ENCODE measurements at places on chromosomes 16 and 17.

GRCh38 chr17:69630056-69630635 lies 215.6 kb downstream of the MAP2K6 start:
- DNase-seq = no peak

- no peak for DNase-seq
These were observed 1.2 kb upstream of the CES1 start for GRCh38 chr16:55834049-55834448.

GRCh38 chr16:75379911-75380847 lies 53.1 kb downstream of the CFDP1 start:
- no peak for DNase-seq

DNA sequence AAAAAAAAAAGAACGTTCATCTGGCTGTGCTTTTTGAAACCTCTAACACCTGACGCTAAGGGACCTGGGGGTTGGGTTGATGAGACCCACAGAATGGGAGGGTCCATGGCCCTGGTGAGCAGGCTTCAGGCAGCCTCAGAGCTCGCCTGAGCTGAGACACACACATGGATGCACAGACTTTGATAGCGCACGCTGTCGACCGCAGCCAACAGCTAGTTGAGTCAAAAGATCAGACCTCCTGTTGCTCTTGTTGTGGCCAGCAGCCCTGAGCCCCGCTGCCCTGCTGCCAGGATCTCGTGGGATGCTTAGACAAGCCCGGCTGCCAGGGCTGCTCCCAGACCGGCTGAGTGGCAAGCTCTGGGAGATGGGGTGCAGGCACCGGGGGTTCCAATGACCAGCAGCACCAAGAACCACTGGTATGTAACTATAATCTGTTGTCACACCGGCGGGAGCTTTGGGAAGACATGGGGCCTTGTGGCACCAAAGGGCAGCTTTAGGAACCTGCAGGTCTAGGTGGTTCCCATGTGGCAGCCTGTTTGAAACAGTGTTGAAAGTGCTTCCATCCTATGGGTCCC lies 20.0 kb upstream of the MEAK7 start:
- DNase-seq = no peak

DNA sequence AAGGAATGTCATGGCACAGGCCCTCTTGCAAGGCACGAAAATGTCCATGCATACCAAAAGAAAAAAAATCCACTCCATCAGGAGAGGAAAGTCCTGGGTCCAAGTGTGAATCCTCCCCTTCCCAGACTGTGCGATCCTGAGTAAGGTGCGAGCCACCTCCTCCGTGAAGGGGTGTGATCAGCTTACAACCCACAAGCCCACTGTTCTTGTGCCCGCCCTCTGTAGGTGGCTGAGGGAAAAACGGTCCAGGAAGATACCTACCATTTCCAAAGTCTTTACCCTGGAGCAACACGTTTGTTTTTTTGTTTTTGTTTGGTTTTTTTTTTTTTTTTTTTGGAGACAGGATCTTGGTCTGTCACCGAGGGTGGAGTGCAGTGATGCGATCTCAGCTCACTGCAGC lies 116.5 kb downstream of the ZNF423 start:
- no peak for DNase-seq

DNA sequence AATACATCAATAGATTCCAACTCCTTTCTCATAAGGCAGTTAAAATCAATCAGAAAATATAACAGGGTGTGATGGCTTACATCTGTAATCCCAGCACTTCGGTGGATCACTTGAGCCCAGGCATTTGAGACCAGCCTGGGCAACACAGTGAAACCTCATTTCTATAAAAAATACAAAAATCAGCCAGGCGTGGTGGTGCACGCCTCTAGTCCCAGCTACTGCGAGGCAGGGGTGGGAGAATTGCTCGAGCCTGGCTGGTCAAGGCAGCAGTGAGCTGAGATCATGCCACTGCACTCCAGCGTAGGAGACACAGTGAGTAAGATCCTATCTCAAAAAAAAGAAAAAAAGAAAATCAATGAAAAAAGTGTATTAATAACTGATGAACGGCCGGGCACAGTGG lies 258.6 kb downstream of the NTN1 start:
- DNase-seq = no peak

DNA sequence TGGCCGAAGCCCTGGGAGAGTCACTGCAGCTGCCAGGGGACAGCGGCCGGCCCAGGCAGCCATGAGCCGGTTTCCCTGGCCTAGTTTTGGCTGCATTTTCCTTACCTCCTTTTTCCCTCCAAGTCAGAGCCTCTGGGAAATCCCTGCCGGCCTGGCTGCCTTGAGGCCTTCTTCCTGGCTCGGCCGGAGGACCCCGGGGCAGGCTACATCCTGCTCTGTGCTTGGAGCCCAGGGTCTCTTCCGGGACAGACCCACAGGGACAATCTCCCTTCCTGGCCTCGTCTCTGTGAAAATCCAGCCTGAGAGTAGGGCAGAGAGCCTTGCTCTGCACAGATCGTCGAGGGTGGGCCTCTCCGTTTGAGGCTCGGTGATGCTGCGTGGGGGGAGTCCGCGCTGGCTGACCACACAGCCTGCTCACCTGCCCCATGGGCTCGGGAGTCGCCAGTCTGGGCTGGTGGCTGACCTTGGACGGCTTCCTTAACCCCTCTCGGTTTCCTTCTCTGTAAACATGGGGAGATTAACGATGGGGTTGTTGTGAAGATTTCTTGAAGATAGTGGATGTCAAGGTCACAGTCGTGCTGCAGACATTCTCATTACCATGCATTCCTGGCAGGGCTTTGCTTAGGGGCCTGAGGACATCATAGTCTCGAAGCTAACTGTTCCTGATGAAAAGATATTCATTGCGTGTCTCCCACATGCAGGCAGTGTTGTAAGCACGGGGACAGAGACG lies 34.8 kb upstream of the CIBAR2 start:
- DNase-seq = no peak

- DNase-seq = no peak
These were observed 17.2 kb downstream of the ADAM11 start for GRCh38 chr17:44775838-44776621.

- DNase-seq = no peak
These were observed 328.3 kb downstream of the FOXL1 start for GRCh38 chr16:86906623-86907022.

DNA sequence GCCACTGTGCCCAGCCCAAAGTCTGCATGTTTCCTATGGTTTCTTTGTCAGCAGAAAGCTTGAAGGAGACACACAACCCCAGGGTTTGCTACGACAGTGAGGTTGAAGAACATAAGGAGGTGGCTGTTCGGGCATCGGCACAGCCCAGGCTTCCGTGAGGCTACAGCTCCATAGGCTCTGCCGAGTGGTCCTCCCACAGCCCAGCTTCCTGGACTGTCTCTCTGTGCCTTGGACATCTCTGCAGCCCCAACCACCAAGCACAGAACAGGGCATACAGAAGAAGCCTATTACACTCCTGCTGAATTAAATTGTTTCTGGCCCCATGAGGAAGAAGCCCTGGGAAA lies 3.2 kb upstream of the HAP1 start:
- DNase-seq = no peak

GRCh38 chr17:65467156-65467555 lies 94.3 kb downstream of the AXIN2 start:
- no peak for DNase-seq

- no peak for DNase-seq
These were observed 399.7 kb downstream of the XYLT1 start for GRCh38 chr16:17070882-17071592.

DNA sequence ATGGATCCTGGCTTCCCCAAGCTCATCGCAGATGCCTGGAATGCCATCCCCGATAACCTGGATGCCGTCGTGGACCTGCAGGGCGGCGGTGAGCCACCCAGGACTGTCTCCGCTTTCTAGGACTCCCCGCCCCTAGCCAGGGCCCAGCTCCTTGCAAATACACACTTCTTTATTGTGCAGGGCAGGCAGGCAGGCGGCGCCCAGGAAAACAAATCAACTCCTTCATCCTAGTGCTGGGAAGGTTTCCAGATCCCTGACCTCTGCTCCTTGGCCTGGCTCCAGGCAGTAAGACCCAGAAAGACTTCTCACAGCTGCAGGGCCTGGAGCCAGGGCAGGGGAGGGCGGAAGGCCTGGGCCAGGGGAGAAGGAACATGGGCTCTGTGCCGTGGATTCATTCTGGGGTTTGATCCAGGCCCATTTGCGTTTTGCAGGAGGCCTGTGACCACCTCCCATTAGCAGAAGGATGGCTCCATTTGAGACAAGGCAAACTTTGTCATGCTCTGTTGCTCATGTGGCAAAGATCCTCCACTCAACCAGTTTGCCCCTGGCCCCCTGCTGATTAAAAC lies 6.0 kb upstream of the LPCAT2 start:
- peak; percentile 97 for DNase-seq

GRCh38 chr17:69480245-69480644 lies 65.7 kb downstream of the MAP2K6 start:
- DNase-seq = no peak

DNA sequence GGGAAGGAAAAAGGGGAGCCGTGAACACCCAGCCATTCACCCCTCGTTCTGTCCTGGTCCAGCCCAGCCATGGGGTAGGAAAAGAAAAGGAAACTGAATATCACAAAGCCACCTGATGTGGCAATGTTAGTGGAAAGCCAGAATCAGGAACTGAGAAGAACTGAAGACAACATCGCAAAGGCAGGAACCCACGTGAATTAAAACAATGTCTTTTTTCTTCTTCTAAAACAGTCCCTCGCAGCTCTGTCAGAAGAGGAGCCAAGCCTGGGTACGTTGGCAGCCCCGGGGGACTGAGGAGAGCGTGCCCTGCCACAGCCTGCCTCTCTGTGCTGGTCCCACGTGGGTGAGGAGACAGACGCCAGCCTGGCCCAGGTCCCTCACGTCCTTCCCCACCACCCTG lies 55.0 kb downstream of the ZNF423 start:
- no peak for DNase-seq

- no peak for DNase-seq
These were observed 54.3 kb downstream of the WNT3 start for GRCh38 chr17:46764000-46764708.

- DNase-seq = no peak
These were observed 5.0 kb upstream of the DNASE1L2 start for GRCh38 chr16:2231016-2231931.
